ENCODE measurements at places on chromosomes 2 and 18.
A peak's percentile ranks its signal among the peaks of the same experiment; 100 is the strongest.

- no peak for DNase-seq
Measured at GRCh38 chr2:100281521-100282438, 40.5 kb downstream of the LONRF2 start.

DNA sequence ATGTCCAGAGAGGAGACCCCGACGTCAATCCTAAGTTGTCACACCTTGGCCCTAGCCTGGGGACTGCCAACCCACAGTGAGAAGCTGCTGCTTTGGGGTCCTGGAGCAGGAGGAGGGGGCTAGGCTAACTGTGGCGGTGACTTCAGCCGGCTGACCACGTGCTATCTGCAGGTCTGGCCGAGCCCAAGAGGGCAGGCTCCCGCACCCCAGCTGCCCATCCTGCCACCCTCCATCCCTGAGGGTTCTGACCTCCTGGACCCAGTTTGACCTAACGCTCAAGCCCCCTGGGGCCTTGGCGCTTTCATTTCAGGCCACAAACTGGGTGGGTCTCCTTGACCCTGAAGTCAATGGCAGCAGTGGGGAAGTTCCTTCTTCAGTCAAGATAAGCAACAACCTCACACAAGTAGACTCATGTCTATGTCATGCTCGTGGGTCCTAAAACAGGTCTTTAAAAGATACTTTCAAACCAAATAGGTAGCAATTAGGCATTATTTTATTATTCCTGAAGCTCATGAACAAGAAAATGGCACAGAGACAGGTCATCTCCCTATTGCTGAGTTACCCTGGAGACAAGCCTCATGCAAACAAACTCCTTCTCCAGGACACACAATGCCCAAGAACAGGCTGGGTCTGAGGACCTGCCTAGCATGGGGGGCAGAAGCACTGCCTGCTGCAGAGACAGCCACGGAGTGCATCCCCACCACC lies 2.3 kb downstream of the HES6 start:
- no peak for DNase-seq

DNA sequence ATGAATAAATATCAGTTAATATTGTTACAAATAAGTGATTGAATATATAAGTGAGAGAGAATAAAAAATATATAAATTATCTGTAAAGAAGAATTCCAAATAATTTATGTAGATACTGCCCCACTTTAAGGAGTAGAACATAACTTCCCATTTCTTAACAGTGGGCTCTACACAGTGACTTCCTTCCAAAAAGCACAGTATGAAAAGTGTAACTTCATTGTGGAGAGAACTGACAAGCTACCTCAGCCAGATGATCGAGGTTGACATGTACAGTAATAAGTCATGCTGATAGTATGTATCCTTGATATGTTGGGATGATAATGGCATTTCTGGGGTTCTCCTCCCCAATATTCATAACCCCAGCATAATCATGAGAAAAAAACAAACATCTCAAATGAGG lies 191.9 kb upstream of the FN1 start:
- DNase-seq, result no peak

- DNase-seq, result peak; percentile 20
Measured at GRCh38 chr18:13136904-13137669, 81.5 kb upstream of the LDLRAD4 start.

DNA sequence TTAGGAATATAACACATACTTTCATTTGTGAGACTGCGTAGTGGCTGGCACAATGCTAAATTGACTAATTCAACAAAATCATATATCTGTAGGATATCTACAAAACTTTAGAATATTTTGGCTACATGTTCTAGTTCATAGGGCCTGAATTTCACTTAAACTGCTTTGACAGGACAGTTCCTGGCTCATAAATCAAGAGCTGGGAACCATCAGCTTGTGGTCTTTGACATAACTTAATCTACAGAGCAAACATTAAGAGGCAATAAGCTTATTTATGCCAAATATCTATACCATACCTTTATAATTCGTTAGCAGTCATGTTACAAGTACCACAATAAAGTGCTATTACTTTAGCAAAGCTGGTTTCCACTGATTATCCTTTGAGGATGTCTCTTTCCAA lies 83.5 kb downstream of the ROCK2 start:
- DNase-seq, result no peak

DNA sequence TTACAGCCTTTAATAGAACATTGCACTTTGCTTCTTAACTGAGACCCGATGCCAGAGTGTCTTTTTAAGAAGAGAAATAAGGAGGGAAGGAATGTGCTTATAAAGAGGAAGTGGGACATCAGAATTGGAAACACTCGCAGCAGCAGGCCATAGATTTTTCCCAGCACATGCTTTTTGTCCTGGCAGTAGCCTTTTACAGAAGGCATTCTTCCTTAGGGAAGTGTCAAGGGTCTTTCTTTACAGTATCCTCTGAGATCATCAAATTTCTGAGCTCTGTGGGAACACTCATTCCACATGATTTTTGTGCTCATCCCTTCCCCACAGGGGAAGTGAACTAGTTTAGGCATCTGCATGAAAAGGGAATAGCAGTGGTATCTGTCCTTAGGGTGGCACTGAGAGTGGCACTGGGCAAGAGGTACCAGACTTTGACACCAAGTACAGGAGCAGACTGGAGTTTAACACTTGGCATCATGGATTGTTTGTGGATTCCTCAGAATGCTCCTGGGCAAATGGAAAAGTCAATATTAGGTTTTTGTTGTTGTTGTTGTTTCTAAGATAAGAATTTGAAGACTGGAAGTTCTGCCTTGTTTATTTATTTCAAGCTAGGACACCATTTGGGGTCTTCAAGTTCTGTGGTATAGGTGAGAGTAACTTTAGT lies 4.1 kb downstream of the MYO1B start:
- DNase-seq, result no peak

DNA sequence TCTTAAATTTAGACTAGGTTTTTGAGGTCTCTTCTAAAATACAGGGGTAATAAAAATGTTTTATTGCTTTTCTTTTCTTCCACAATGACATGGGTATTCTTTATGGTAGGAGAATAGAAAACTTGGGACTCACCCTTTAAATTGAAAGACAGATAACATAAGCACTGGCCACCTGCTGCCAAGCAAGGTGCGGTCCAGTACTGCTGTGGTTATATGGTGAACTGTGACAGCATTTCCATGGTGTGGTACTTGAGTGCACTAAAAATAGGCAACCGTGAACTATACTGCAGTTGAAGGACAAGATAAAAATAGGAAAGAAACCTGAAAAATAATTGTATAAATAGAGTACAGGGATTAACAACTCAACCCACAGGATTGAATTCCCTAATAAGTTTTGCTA lies 54.4 kb upstream of the GRB14 start:
- no peak for DNase-seq

DNA sequence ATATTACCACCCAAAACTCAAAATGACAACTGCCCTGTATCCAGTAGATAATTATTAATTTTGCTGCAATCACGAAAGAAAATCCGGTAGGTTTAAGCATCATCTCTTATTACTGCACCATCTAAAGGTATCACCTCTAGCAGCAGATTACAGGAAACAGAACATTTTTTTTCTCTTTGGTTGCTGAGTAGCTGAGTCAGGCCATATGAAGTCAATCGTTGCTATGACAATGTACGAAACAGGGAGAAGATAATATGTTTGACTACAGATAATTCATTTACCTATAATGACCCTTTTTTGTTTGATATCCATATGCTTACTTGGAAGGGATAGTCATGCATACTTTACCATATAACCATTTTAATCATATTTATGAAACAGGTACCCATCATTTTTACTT lies 831.6 kb upstream of the CHAC2 start:
- DNase-seq, result no peak

DNA sequence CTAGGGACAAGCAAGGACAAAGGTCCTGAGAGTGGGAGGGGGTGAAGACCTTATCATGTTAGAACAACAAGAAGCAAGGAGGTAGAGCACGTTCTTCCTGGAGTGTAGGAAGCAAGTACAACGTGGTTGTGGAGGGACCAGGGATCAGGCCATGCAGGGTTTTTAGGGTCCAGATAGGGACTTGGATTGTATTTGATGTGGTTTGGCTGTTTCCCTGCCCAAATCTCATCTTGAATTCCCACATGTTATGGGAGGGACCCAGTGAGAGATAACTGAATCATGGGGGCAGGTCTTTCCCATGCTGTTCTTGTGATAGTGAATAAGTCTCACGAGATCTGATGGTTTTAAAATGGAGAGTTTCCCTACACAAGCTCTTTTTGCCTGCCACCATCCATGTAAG lies 53.2 kb downstream of the ICA1L start:
- DNase-seq, result no peak

- DNase-seq, result no peak
Measured at GRCh38 chr18:59127047-59127446, 12.6 kb upstream of the SEC11C start.

- DNase-seq, result no peak
Measured at GRCh38 chr18:7601936-7602335, 34.8 kb downstream of the PTPRM start.

DNA sequence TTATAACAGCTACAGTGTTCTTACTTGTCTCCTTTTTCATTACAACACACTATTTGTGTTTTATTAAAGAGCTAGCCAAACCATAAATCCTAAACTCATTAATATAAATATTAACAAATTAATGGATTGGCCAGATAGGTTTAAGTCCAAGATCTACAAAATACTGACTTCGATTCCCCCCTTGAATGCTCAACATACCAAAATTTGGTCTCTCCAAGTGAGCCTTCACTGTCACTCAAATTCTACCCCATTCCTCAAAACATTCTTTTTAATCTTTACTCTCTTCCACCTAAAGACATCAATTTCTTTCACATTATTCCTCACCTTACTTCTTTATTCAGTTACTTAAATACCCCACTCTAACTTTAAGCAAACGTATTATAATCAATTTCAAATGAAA lies 281.5 kb downstream of the ICOS start:
- no peak for DNase-seq

- no peak for DNase-seq
Measured at GRCh38 chr2:165852394-165852793, 58.3 kb upstream of the GALNT3 start.

GRCh38 chr2:60516383-60516811 lies 37.1 kb downstream of the BCL11A start:
- DNase-seq, result no peak

- DNase-seq, result no peak
Measured at GRCh38 chr2:220969348-220969747, 602.8 kb downstream of the EPHA4 start.

GRCh38 chr18:1746131-1746530 lies 825.2 kb downstream of the METTL4 start:
- DNase-seq, result no peak

DNA sequence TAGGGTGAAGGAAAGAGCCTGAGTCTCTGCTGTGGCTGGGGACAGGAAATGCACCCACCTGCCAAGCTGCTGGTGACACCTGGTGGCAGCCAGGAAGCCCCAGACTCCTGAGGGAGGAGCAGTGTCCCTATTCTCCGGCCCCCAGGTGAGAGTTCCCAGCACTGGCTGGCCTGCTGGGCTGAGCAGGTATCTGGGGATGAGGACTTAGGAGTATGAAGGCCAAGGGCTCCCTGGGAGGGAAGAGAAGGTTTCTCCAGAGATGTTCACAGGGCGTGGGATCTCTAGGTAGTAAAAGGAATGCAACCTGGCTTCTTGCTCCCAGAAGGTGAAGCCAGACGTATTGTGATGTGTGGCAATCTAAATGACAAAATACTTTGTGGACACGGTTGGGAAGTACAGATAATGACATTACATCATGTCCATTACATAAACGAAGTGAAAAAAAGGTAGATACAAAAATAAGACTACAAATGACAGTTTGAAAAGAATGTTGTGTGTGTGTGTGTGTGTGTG lies 75.8 kb upstream of the SLC1A4 start:
- DNase-seq, result no peak

DNA sequence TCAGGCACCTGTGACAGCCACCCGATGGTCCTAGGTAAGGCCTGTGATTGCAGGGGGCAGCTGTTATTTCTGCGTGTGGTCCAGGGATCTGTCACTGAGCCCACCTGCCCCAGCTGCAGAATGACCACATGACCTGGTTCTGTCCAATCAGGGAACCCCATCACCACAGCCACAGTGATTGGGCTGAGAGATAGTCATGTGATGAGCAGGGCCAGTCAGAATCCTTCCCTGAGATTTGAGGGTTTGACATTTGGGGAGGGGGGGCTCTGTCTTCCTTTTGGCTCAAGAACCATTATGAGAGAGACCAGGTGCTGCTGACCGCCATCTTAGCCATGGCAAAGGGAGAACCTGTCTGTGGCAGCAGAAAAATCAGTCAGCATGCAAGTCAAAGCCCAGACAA lies 147.2 kb downstream of the SMAD7 start:
- no peak for DNase-seq

DNA sequence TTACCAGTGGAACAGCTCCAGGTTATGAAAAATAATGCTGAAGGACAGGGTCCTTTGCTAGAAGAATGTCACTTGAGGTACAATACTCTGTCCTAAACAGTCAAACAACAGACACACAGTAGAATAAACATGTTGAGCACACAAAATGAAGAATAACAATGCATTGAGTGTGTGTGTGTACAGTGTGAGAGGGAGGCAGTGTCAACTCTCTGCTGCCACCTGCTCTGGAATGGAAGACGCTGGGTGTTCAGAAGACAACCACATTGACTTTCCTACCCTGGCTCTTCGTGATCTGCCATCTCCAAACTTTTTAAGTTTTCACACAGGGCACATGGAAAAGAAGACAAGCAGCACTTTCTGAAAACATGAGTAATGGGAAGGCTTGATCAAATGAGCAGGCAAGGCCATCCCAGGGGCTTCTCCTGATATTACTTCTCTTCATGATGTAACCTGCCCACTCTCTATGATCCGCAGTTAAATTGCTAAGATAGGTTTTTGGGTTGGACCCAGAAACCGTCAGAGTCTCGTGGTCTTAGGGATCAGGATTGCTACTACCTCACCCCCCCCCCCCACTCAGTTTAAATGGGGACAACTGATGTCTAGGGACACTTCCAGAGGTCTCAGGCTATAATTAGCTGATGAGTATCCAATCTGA lies 533.2 kb upstream of the TNP1 start:
- DNase-seq, result no peak
